ENCODE measurements at places on chromosomes 7 and 10. TPM values are rescaled to one million over a fixed set of nuclear protein-coding genes. Genes with fewer than 3 reads are reported as not detected.

- DNase-seq: peak; percentile 65
Measured at GRCh38 chr10:115093286-115093775, at the start of gene ATRNL1. Gene ATRNL1 (plus strand): TSS chr10:115093365. CDS start chr10:115093751, 386 bp downstream.

DNA sequence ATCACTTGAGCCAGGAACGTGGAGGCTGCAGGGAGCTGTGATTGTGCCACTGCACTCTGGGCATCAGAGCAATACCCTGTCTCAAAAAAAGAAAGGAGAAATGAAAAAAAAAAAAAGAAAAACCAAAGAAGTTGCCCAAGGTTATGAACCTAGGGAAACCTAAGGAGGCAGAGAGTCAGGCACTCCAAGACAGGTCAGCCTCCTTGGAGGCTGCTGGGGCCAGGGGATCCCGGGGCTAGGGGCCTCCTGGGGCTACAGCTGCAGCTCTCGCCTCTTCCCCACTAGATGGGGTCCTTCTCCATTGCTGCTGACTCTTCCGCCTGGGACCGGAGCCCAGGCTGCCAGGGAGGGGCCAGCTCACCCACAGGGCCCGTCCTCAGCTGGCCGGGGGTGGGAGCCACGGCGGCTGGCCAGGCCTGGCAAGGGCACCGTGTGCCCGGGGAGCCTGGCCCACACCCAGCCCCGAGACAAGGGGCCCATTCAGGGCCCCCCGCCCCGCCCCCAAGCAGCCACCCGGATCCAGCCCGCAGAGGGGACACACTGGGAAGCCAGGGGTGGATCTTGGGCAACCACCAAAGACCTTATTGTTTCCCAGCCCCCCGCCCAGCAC, 1.7 kb upstream of the SPACDR start:
- peak; percentile 86 for DNase-seq

Gene COL1A2
- 321 TPM for total RNA-seq

DNA sequence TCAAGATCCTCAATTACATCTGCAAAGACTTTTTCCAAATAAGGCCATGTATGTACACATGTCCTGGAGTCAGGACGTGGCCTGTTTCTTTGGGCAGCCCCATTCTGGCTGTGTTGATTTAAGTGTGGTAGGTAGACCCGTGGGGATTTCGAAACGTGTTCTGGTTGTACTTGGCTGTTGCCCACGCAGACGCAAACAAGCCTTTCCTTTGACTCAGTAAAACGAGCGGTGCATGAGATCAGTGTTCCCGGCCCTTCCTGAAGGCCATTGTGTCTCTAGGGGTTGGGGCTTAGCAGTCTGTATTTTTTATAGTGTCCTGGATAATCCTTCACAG, 64.8 kb upstream of the DNAJB6 start:
- peak; percentile 79 for DNase-seq

DNA sequence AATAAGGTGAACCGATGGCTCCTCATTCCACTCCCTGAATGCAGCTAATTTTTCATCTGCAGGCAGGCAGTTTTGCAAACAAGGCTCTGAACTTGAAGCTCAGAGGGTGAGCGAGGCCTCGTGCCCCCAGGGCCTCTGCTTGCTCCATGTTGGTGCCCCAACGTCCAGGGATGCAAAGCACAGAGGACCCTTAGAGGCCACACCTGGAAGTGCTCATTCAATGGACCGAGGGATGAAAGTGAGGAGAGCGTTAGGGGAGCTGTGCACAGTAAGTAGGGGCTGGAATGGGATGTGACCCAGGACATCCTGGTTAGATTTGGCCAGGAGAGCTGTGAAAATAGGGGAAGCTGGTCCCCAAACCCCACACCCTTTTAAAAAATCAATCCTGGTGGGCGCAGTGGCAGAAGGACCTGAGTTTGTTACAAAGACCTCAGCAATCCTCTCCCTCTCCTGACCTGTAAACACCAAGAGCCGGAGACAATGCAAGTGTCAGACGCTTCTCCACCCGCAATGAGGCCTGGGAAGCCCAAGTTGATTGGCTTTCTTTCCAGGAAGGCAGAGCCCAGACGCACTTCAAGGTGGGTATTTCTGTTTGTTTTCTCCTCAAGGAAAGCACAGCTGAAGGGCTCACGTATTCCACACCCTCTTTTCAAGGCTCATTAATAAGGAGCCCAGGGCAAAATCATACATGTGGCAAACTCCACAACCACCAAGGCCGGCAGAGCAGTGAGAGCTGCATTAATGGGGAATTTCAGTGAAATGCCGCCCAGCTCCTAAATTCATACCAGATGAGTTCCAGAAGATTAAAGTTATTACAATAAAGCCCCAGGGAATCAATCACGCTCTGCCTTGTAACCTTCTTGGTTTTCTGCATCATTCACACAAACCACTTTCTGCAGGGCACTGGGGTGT, 14.1 kb upstream of the CXCL12 start:
- DNase-seq: peak; percentile 28

Gene FAM24A
- total RNA-seq: not detected

- no peak for DNase-seq
Measured at GRCh38 chr10:50896721-50897120, 11.3 kb upstream of the A1CF start.

GRCh38 chr10:122219340-122219739, 51.8 kb upstream of the BTBD16 start:
- DNase-seq: no peak

Data from upper lobe of right lung (tissue), 1 donor.